Left hindlimb (tissue), 1 donor: ENCODE measurements at places on chromosomes 11 and 22.

GRCh38 chr22:27984001-27984695 lies 65.1 kb upstream of the PITPNB start:
- no peak for DNase-seq

- DNase-seq: no peak
Observed at GRCh38 chr11:28887681-28888080, 779.5 kb downstream of the METTL15 start.

DNA sequence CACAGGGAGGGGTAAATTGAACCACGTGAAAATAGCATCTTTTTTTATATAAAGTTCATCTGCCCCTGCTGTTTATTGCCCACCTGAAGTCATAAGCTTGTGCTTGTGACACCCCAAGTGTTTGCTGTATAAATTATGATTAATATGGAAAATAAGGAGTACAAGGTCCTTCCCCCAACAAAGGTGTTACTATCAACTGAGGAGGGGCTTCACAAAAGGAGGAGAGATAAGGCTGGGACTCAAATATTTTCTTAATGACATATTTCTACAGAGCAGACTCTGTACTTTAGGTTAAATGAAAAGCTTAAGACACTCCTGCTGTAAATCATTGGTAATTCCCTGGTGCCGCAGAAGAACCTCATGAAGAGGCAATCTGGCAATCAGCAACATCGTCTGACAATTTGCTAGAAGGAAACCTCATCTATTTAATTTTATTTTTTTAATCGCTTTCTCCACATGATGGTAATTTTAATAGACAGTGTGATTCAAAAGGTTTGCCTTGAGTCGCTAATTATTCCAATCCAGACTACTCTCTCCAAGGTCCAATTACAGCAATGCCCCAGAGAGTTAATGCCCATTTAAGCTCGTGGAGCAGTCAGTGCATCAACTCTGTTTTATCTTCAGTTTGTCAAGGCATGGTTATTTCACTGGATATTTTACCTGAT lies 1432.4 kb downstream of the FAM181B start:
- DNase-seq: no peak

- no peak for DNase-seq
Observed at GRCh38 chr22:32880061-32880460, 78.6 kb downstream of the TIMP3 start.

DNA sequence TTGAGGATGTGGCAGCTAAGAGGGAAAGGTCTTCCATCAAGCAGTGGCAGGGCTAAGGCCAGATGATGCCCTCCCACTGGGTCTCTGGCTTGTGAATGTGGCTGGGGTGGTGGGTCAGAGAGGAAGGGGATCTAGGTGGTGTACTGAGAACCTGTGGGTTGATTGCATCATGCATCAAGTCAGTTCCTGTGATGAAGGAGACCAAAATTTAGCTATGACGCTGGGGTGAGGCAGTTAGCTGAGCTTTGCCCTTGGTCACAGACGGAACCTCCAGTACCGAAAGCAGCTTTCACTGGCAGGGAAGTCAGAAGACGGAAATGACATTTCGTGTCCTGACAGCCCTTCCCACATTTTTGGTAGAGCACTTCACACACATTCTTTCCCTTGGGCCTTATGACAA lies 20.7 kb downstream of the ATG16L2 start:
- no peak for DNase-seq

- DNase-seq: no peak
Observed at GRCh38 chr11:118834427-118835028, 43.6 kb upstream of the DDX6 start.

DNA sequence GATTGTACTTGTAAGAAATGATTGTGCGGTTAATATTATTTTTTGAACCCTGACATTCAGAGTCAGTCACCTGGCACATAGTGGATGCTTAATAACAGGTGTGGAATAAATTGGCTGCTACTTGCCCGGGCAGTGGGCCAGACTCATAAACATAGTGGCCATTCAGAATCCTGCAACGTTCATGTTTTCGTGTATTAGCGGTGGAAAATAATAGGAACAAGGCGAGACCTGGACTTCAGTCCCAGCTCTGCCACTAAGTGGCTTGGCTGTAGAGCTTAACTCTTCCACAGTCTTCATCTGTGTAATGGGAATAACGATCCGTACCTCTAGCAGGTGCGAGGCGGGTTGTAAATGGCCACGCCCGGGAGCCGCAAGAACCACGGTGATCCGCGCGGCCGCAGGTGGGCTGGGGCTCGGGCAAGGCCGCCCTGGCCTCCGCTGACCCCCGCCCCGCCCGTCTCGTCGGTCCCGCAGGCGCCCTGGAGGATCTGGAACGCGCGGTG lies 761 bp upstream of the TMEM25 start:
- no peak for DNase-seq

GRCh38 chr22:27636716-27637508 lies 164.6 kb downstream of the MN1 start:
- no peak for DNase-seq
